D341Med (cell line): ENCODE measurements at places on chromosomes 3 and 15.

DNA sequence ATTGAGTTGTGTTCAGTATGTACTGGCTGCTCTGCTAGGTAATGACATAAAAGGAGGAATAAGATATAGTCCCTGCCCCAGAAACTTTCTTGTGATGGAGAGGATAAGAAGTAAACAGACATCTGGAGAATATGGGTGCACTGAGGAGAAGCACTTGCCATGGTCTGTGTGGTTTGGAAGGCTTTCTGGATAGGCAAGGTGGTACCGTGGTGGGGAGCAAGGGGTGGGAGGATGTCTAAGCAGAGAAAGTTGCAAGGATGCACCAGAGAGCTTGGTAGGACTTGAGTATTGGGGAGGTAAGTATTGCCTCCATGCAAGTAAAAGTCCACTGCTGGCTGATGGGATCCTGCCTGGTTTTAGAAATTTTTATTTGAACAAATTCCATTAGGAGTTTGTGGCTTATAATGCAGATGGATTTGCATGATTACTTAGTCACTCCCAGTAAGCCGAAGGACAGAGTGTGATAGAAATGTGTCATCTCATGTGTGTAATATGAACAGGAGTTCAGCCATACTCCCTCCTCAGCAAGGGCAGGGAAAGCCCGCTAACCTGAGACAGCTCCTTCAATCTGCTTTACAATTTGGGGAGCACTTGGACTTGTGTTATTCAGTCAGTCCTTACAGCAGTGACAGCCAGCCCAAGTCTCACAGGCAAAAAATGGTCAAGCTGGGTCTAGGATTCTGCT is 53.6 kb downstream of the CLSTN2 start:
- DNase-seq, result no peak

GRCh38 chr3:40414270-40414669 is 27.3 kb downstream of the ENTPD3 start:
- DNase-seq, result no peak

- DNase-seq, result no peak
Measured at GRCh38 chr15:44910981-44911625, 45.4 kb upstream of the TERB2 start.

- DNase-seq, result no peak
Measured at GRCh38 chr15:27250223-27250622, 279.2 kb downstream of the GABRG3 start.
